Adipocyte (in vitro differentiated cells): ENCODE measurements at places on chromosomes 2 and 18.

DNA sequence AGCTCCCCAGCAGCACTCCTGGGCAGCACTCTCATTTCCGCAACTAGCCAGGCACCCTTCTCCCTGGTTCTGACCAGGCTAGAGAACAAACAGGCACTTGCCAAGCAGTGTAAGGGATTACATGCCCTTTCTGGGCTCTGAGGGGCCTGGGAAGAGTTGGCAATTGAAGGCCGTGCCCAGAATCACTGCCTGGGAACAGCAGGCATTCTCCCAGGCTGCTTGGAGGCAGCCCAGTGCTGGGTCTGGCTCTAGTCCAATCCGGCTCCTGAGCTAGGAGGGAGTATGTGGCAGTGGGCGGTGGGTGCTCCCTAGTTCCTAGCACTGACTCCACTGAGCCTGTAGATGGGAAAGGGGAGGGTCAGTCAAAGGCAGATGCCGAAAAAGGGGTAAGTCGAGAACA is 34.1 kb upstream of the SP3 start:
- no peak for DNase-seq

- no peak for DNase-seq
Observed at GRCh38 chr18:56770097-56770496, 118.9 kb downstream of the WDR7 start.

DNA sequence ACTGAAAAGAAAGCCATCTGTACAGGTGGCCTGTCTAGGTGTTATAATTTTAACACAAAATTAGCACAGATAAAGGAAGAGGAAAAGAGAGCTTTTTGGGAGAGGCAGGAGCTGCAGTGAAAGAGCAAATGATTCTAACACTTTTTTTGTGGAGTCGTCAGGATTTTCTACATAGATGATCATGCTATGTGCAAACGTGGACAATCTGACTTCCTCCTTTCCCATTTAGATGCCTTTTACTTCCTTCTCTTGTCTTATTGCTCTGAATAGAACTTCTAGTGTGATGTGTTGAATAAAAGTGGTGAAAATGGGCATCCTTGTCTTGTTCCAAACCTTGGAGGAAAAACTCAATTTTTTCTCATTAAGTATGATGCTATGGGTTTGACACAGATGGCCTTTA is 334.5 kb downstream of the NBAS start:
- no peak for DNase-seq

- peak; percentile 70 for DNase-seq
Observed at GRCh38 chr18:59357928-59358327, 1.1 kb downstream of the LMAN1 start.

GRCh38 chr18:8816816-8817215 is 111.5 kb downstream of the MTCL1 start:
- DNase-seq: peak; percentile 81

GRCh38 chr2:188187726-188188125 is 103.9 kb upstream of the GULP1 start:
- no peak for DNase-seq

- DNase-seq: no peak
Observed at GRCh38 chr2:150090031-150090430, 397.4 kb downstream of the RND3 start.

DNA sequence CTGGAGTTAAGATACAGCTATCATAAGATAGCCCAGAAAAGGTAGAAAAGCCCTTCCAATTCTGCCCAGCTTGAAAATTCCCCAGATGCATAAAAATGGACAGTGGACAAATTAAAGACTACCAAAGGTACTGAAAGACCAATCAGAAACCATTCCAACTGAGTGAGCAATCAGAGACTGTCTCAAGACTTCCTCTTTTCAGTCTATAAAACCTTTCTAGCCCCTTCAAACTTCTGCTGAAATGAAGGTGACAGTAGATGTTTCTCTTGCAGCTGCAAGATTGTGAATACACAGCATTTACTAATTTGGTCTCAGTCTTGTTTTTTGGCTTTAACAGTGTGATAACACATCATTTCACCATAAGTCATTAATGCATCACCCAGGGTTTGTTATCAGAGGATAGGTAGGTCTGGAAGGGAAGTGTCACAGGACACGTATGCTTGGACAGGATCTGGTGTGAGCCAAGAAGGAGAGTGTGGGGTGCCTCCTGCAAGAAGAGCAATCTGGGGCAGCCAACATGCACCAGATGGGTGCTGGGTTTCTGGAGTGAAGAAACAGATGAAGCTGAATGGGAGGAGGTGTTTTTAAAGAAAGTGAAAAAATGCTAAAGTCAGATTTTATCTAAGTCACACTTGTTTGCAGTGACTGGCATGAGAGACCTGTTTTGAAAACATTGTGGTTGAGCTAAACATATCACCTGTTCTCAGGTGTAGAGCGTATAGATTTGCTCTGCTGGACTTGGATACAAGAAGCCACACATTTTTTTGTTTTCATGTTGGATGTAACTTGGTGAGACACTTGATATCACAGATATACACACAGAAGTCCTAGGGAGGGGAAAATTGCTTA is 75.3 kb upstream of the DDX18 start:
- DNase-seq: no peak

- no peak for DNase-seq
Observed at GRCh38 chr2:170076189-170076588, 101.8 kb upstream of the MYO3B start.

DNA sequence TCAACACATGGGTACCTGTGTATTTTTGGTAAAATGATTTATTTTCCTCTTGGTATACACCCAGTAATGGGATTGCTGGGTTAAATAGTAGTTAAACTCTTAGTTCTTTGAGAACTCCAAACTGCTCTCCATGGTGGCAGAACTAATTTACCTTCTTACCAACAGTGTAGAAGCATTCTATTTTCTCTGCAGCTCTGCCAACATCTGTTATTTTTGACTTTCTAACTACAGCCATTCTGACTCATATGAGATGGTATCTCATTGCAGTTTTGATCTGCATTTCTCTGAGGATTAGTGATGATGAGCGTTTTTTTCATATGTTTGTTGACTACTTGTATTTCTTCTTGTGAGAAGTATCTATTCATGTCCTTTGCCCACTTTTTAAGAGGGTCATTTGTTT is 180.6 kb downstream of the FSIP2 start:
- DNase-seq: peak; percentile 54

GRCh38 chr2:129877795-129878775 is 101.4 kb upstream of the RAB6C start:
- DNase-seq: peak; percentile 61

GRCh38 chr2:18001671-18002070 is 123.2 kb downstream of the KCNS3 start:
- DNase-seq: no peak

DNA sequence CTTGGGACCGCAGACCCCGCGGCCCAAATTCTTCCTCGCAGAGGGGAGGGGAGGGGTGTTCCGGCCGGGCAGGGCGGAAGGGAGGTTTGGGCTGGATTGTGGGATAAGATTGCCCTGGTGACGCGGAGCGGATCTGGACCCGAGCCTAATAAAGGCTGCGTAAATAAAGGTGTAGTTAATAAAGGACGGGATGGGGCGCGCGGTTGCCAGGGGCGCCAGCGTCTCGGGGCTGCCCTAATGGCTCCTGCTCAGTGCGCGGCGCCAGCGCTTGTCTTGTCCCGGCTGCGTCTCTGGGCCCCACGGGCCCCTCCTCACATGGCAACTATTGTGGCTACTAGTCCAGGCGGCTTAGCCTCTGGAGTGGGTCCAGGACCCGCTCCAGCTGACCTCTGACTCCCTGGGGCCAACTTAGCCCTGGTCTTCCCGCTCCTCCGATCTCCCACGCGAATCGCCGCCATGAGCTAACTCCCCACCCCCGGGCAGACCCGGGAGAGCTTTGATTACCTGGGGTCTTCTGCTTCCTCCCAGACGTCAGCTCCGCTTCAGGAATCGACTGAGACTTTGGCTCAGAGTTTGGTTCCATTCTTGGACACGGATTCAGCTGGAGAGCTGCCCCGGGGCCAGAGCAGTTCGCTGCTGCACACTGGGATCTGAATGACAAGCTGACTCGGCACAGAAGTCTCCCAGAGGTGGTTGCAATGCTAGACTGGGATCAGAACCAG is 36.5 kb downstream of the SLC25A52 start:
- DNase-seq: peak; percentile 21

DNA sequence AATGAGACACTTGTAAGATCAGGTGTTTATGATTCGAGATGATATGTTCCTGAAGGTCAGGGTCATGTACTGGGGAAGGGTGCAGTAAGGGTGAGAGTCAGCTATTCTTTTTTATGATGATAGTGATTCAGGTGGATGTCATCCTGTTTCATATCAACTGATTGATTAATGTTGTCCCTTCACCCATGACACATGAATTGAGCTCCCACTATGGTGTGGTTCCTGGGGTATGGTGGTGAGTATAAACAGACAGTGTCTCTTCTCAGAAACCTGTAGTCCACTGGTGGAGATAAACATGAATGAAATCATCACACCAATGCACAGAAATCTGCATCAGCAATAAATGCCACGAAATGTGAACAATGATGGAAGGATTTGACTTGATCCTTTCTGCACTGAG is 37.4 kb upstream of the PAX8 start:
- DNase-seq: no peak

- DNase-seq: no peak
Observed at GRCh38 chr2:217314021-217314460, 454.2 kb upstream of the TNP1 start.

GRCh38 chr2:172085460-172086159 is at the start of gene DLX1:
TSS of gene DLX1 (plus strand) at chr2:172085507. CDS start at chr2:172085678, 171 bp downstream.
- DNase-seq: no peak

- DNase-seq: peak; percentile 87
Observed at GRCh38 chr18:45328811-45329210, 286.5 kb upstream of the SLC14A2 start.

- no peak for DNase-seq
Observed at GRCh38 chr2:85694052-85695025, at the start of gene GNLY. TSS of gene GNLY (plus strand) at chr2:85694358. CDS start at chr2:85694419, 61 bp downstream.

GRCh38 chr2:120809609-120810440 is 74.2 kb downstream of the GLI2 start:
- DNase-seq: no peak

DNA sequence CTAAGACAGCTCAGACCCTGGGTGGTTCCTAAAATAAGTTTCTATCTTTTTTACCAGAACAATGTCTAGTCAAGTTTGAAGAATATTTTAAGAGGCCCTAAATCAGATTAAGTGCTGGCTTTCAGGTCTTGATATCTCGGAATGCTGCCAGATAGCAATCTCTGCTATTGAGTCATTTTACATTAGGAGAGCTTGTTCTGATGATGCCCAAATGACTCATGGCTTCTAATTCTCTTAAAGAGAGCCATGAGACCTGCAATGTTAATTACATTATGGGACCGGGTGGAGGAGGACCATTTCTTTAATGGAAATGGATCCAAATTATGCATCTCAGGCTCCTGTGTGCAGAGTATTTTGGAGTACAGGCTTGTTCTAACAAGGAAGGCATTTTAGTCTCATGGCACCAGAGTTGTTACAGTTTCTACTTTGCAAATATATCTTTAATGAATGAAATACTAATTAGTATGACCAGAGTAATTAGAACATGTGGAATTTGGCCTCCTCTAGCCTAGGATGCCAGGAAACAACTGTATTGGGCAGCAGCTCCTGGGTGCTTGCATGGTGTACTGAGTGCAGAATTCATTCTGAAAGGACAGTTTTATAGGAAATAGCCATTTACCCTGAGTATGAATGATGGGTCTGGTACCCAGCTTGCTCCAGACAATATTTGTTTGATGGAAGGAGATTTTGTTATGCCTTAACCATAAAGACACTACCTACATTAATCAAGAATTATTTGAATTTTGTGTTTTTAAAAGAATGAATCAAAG is 94.0 kb upstream of the SULT1C3 start:
- DNase-seq: no peak

- DNase-seq: peak; percentile 24
Observed at GRCh38 chr18:34222307-34223163, 2.2 kb downstream of the NOL4 start.

DNA sequence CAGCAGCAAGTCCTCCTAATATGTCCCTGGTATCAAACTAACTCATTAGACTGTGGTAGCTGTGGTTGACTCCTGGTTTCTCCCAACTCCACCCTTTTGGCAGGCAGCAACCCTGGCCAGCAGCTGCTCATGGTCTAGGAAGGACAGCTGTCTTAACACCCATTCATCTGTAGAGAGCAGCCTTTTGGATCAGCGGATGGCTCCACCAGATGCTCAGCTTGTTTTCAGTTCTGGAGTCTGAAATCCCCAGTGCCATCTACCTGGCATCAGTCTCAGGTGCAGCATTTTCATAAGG is 100.5 kb downstream of the SPOPL start:
- no peak for DNase-seq

- DNase-seq: no peak
Observed at GRCh38 chr2:129585760-129586159, 393.7 kb upstream of the RAB6C start.

- DNase-seq: no peak
Observed at GRCh38 chr2:197079414-197079813, 152.9 kb upstream of the PGAP1 start.

DNA sequence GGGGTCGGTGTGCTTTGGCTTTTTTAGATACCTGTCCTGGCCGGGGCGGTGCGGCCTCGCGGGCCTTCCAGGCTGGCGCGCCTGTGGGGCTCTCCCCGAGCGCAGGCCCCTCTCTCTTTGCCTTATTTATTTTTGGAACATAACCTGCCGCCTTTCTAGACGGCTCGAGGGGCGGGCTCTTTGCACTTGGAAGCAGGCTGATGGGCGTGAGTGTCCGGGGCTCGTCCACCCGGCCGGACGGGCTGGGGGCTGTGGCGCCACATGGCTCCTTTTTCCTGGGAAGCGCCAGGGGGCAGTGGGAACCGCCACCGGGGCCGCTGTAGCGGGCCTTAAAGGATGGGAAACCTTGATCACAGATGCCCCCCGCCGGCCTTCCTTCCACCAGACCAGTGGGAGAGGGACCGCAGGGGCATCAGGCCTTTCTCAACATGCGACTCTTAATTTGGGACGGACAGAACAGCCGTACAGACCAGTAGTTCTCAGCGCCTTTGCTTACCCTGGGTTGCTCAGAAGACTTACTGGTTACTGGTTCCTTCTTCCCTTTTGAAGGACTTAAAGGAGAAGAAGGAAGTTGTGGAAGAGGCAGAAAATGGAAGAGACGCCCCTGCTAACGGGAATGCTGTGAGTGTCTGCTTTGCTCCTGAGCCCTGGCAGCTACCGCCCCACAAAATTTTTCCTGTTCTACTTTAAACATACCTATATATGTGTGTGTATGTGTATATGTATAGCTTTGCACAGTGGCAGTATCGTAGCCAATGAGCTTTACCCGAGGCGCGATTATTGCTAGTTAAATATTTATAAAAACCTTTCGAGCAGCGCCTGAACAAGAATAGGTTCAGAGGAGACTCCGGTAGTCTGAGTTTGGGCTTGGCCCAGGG is 2.7 kb downstream of the PTMA start:
- peak; percentile 60 for DNase-seq

GRCh38 chr2:151238527-151239487 is 22.9 kb downstream of the RBM43 start:
- DNase-seq: peak; percentile 95

- peak; percentile 77 for DNase-seq
Observed at GRCh38 chr2:164599954-164600589, 21.2 kb downstream of the GRB14 start.

GRCh38 chr2:98924910-98925309 is 11.1 kb downstream of the CRACDL start:
- DNase-seq: no peak

DNA sequence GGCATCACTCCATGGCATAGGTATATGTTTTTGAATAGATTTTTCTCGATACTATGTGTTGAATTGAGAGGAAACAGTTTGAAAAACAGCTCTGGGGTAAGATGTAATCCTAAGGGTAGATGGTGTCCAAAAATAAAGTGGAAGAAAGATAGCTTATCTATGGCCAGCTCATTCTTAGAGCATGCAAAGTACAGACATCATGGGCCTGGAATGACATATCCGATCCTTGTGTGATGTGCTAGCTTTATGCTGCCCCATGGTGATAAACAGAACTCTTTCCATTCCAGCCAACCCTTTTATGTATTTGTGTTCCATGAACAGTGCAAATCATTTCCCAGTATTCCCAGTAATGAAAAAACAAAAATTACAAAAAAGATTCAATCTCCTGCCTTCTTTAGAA is 390.2 kb upstream of the NXPH2 start:
- DNase-seq: no peak
